ENCODE measurements at places on chromosomes 3 and 15.

- DNase-seq, result no peak
Observed at GRCh38 chr3:65101450-65101849, 413.6 kb upstream of the ADAMTS9 start.

DNA sequence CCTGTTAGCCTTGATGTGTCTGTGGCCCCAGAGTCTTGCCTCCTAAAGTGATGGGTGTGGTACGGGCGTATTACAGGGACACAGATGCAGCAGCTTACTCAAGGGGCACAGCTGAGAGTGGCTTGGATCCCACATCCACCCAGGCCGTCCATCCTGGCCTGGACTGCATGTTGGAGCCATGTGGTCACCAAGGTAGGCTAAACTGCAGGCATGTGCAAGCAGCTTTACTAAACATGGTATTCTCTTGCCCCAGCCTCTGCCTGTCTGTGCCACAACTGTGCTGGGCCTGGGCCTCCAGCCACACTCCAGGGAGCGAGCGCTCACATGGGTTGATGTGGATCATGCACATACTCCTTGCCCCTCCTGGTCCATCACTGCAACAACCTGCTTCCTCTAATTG lies 6.1 kb upstream of the GPR62 start:
- DNase-seq, result no peak

GRCh38 chr15:85451099-85451700 lies 70.8 kb downstream of the AKAP13 start:
- no peak for DNase-seq

DNA sequence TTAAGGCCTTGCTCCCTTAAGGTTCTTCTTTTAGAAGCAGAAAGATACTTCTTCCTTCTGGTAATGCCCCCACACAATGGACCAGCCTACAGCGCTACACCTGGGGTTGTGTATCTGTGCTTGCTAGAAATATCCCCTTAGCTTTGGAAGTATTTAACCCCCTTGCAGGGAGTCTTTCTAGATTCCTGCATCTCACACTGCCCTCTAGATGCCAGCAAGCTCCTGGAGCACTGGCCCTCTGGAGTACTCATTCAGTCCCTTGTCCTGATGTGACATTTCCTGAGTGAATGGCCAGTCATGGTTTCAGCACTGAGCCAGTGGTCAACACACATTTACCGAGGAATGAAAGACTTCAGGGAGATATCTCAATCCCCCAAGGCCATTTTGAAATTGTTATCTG lies 30.4 kb upstream of the RBP2 start:
- no peak for DNase-seq

DNA sequence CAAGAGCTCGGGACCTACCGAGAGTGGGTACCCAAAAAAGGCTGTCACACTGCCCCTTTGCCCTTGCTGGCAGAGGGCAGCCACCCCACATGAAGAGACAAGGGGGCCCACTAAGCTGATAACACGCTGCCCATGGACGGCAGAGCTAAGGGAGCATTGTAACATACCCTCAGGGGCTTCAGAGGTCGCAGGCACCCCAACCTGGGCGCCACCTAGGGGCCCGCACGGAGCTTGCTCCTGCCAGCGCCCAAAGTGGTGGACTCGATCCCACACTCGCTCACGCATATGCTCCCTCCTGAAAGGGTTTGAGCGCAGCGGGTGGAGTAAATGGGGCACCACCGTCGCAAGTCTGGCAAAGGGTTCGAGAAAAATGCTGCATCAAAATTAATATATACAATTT lies 975.4 kb downstream of the ZPLD1 start:
- DNase-seq, result no peak

- no peak for DNase-seq
Observed at GRCh38 chr3:184333190-184333589, 4.2 kb upstream of the FAM131A start.

GRCh38 chr15:23529891-23530290 lies 35.6 kb upstream of the MKRN3 start:
- DNase-seq, result no peak

DNA sequence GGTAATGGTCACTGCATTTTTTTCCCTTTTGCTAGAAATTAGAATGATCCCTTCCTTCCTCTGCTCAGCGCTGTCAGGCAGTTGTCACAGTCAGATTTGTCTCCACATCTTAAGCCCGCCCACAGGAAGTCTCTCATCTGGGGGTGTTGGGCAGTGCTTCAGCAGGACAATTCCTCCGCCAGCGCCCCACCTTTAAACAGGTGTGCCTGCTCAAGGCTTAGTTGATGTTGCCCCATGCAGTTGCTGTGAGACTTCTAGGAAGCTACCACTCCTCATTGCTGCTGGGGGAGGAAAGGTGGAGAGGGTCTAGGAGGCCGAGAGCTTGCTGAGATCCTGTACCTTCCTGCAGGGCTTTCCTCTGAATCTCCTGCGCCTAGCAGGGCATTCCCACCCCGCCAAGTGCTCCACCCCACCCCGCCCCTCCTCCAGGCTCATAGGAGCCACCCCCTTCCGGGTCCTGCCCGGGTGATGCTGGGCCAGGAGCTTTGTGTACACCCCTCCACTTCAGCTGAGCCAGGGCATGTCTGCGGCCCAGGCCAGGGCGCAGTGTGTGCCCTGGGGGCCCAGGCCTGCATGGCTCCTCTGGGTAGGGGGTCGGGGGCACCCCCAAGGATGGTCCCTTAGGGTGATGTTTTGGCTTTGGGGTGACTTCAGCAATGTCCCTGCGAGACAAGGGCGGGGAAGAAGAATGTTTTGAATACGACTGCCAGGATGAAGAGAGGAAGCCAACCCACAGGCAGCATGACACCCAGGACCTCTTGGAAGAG lies 68.7 kb downstream of the TRAK1 start:
- no peak for DNase-seq

DNA sequence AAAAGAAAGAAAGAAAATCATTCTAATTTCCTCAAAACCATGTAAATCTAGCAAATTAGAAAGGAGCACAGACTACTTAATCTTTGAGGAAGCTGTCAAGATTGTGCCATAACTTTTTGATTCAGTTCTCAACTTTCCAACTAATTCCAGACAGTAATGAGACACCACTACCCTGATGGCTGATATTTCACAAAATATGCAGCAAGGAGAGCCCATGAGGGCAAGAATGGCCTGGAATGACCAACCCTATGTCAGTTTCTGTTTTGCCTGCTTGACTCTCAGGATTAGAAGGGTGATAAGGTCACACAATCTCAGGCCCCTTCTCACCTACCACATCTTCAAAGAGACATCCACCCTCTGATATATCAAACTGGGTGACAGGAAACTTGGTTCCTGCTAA lies 134.7 kb downstream of the MAGI1 start:
- no peak for DNase-seq

DNA sequence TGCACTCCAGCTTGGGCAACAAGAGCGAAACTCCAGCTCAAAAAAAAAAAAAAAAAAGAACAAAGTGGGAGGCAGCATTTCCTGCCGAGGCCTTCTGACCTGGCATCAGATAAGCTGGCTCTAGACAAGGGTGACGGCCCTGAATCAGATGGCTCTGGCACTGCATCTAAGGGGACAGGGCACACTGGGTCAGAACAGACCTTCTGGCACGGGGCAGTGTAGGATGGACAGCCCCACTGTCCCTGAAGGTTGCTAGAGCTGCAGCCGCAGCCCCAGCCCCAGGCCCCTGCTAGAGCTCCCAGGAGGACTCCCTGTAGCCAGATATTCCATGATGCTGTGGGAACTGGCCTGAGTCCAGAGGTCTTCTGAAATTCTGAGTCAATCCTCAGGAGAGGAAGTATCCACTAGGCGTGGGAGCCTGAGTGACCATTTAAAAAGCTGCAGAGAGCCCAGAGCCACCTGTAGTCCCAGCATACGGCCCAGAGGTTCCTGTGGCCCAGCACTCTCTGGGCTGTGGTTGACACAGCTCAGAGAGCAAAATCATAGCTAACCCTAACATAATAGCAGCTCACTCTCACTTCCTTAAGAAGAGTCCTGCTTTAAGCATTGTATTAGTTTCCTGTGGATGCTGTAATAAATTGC lies 69.2 kb upstream of the MFGE8 start:
- peak; percentile 63 for DNase-seq

GRCh38 chr3:151268267-151269235 lies 9.8 kb downstream of the P2RY14 start:
- DNase-seq, result no peak

GRCh38 chr15:46343196-46343935 lies 708.5 kb downstream of the SQOR start:
- no peak for DNase-seq

DNA sequence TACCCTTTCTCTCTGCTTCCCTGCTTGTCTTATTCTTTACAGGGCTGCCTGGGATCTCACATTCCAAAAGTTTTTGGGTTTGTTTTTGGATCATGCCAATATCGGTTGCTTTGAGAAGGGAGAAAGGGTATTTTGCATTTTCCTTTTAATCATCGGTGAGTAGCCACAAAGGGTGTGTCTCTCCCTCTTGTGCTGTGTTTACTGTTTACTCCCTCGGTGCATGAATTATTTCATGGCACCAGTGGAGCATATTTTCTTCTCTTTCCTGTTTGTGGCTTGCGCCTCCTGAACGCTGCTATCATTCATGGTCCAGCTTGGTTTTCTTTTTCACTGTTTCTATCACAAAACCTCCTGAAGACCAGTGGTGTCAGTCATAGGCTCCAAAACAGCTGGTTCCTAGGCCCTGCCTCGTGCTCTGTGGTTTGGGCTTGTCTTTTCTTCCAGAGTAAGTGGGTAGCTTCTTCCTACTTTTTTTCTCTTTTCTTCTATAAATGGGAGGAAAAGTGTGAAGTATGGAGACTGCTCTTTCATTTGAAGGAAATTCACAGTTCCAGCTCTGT lies 54.9 kb downstream of the IGF1R start:
- no peak for DNase-seq

DNA sequence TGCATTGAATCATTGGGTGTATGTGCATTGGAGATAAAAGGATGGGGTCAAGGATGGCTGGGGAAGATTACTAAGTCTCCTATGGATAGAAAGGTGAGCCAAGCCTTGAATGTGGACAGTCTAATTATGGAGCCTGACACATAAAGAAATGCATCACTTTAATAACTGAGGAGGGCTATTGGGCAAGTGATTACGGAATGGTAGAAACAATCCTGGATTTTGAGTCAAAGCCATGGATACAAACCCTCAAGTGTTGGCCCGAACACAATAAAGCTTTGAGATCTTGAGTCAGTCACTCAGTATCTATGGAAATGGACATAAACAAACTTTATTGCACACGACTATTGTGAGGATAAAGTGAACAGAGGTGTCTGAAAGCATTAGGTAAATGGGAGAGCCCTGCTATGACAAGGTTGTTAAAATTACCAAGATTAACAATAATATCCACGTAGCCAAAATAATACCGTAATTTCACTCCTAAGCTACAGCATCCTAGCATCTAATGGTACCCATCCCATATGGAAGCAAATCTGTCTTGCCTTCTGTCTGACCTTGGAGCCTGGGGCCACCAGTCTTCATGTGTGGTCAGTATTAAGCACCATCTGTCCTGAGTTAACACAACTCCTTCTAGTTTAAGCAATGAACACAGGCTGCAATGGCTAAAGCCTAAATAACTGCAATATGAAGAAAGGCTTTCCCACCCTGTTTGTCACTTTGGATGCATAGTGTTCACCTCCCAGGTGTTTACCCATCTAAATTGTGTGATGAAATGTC lies 136.9 kb upstream of the PRICKLE2 start:
- DNase-seq, result no peak

DNA sequence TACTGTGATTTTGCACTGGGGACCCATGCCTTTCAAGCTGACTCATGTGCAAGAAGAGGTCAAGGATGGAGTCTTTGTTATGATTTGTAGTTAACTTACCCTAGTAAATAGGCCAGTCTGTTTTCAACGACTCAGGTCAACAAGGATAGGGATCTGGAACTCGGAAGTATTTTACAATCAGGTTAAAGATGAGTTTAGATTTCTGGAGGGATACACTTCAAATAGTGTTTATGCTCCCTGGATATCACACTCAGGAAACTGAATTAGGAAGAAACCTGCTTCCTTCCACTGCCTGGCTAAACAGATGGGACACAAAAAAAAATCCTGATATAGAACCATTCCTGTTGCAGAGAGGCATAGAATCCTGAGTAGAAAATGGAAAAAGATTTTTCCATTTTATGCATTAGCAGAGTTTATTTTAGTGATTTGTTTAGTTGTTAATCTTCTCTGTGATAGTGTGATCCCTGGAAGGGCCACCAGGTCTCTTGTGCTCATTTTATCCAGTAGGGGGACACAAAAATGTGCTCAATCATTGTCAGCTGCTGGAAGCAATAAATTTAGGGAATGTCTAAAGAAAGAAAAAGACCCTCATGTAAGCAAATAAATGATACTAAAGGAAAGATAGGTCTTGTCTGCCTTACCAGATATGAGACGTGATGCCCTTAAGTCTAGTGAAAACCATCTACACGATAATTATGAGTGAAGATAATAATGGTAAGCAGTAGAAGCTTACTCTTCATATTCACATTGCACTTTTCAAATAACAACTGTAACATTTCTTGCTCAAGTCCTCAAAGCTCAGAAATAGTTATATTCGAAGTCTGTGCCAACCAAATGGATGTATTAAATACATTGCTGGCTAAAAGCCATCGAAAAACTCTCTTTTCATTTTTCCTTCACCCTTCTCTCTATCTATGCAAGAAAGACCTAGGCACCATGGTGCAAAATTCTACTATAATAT lies 452.1 kb upstream of the KCNMB2 start:
- no peak for DNase-seq

- DNase-seq, result no peak
Observed at GRCh38 chr3:132145833-132146232, 111.0 kb upstream of the CPNE4 start.

- DNase-seq, result peak; percentile 71
Observed at GRCh38 chr15:43517354-43518196, at the start of gene MAP1A. Gene MAP1A (plus strand): TSS chr15:43517608. CDS start chr15:43521474, 3,866 bp downstream.
